T47D (cell line): ENCODE measurements at places on chromosomes 5 and 9.

DNA sequence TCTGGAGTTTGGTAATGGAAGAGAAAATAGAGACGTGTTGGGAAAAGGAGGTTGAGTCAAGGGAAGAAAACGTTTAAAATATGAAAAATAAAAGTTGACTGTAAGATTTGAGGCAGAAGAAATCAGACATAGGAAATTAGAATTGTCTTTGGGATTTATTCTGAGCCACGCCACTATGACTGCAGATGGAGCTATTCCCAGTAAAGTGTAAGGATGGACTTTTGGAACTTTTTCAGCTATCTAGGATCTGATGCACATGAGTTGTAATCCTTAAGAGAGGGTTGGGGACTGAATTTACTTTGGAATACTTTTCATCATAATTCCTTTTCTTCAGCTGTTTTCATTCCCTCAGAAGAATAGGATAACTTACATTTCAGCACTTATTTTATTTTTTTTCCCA is 336.7 kb downstream of the FAM170A start:
- DNase-seq: no peak

DNA sequence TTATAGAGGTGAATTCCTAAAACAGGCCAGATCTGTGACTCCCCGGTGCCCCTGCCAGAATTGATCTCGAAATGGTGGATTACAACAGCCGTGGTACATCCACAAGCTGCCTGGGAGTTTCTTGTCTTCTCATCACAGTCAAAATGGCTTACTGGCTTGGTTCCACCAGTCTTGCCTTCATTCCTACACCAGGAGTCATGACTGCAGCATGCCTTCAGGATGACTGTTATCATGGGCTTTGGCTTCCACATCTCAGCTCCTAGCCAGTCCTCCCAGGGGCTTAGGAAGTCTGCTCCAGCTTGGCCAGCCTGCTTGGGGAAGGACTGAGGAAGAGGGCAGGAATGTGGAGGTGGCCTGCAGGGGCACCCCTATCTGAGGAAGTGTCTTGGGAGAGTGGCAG is 132.9 kb upstream of the NR3C1 start:
- DNase-seq: peak; percentile 28

DNA sequence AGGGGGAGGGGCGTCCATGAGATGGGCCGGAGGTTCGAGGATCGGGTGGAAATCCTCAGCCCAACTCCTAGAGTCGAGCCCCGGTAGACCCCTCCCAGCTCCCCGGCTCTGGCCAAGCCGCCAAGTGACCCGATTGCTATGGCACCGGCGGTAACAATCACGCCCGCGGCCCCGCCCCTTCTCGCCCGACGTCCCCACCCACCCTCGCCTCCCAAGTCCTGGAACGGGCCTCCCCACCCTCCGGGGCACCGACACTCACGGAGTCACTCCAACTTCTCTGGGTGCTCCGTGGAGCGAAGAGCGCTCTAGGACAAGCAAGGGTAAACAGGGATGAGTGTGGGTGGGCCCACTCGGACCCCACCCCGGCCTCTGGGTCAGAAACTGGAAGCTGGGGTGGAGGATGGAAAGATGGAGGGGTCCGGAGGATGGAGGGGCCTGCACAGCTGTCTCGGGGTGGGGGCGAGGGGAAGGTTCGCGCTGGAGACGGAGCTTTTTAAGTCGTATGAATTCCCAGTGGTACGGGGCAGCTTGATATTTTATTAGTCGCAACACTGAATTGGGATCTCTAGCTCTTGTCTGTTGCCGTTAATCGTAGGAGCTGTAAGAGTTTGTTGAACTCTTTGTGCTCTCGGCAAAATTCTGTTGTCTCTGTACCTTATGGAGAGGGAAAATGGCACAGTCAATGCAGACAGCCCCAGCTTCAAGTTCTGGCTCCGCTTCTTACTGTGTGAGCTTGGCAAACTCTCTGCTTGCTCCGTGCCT is at the start of gene SPACA9:
SPACA9 (plus strand) TSS at position 204 of the 762 bp plus-strand sequence. CDS start 5,050 bp downstream, outside the sequence.
- DNase-seq: peak; percentile 71

- DNase-seq: peak; percentile 33
Observed at GRCh38 chr9:115593587-115594091, 475.7 kb upstream of the TNC start.

DNA sequence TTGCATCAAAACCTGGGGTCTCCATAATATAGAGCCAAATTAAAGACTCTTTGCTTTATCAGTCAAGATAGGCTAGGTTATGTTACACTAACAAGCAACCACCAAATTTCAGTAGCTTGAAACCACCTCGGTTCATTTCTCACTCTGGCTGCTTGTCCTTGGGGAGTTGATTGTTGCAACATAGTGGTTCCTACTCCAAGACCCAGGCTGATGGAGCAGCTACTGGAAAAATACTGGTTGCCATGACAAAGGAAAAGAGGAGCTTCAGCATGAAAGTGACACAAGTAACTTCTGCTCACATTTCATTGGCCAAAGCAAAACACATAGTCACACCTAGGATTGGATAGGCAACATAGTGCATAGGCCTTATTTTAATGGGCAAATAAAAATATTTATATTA is 18.5 kb upstream of the RCL1 start:
- DNase-seq: no peak

DNA sequence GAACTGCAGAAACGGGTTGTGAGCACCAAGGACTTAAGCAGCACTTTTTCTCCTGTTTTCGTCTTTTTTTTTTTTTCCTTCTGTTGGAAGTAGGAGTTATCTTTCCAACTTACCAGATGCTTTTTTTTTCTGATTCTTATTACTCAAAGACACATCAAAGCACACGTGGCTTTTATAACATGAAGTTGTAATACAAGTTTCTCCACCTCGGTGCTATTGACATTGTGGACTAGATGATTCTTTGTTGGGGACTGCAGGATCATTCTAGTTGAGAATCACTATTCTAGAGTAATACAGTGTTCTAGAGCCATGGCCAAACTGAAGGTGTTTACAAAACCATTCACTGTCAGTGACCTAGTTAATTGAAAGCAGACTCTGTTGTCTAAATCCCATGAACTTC is 51.5 kb downstream of the MYO10 start:
- peak; percentile 66 for DNase-seq

GRCh38 chr9:5041390-5042115 is 56.5 kb downstream of the JAK2 start:
- no peak for DNase-seq

GRCh38 chr9:135289081-135289491 is 190.5 kb upstream of the PPP1R26 start:
- no peak for DNase-seq

GRCh38 chr9:113955076-113955752 is 79.1 kb downstream of the ZNF618 start:
- no peak for DNase-seq

GRCh38 chr5:41266377-41266776 is 53.0 kb upstream of the C6 start:
- no peak for DNase-seq

DNA sequence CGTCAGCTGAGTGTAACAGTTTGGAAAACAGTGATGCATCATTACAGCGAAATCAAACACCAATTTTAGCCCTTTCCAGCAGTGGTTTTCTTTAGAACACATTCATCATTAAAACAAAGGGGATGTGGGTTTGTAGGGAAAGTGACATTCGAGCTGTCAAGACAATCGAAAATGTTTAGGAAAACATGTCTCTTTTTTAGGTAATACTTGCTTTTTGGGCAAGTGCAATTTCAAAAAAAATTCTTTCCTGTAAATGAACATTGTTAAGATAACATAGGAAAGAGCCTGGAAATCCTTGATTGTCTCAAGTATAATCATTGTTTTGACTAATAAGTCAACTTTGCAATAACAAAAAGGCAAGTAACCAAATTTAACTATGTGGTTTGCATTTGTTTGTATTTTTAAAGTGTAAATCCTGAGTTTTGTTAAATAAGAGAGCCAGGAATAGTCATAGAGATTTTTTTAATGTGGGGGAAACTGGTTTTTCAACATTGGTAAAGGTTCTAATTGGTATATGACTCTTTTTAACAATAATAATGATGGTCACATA is 182.5 kb downstream of the TTLL11 start:
- DNase-seq: no peak

DNA sequence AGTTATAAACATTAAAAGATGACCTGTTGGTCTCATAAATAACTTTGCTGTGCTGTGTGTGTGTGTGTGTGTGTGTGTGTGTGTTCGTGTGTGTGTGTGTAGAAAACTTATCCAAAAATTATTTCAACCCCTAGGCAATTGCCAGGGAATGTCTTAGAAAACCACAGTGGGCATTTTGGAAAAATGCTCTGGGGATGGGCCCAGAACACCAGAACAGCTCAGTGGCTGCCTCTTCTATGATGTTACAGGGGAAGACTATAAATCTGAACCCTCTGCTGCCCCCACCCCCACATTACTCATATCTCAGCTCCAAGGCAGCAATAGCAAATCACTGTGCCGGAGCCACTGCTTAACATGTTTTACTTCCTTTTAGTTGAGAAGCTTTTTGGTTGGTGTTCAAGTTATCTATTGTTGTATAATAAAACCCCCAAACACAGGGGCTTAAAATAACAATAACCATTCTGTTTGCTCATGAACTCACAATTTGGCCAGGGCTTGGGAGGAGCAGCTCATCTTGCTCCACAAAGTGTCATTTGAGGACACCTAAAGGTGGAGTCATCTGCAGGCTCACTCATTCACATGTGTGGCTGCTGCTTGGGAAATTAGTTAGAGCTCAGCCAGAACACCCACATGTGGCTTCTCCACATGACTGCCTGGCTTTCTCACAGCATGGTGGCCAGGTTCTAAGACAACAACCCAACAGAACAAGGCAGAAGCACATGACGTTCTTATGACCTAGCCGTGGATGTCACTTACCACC is 40.4 kb downstream of the ACTBL2 start:
- no peak for DNase-seq

DNA sequence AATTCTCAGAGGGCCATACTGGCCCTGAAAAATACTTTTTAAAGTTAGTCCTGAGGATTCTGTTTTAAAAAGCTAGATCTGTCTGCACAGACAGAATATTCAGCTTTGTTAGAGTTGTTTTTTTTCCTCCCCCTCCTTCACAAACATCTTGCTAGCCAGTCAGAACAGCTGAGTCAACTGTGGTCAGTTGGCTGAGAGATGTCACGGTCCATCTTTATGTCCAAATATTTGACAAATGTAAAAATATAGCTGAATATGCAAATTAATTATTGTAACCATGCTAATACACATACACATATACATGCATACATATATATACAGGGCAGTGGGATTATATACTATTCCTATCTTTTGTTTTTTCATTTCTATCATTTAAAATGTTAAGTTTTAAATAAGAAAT is 33.9 kb downstream of the UNC13B start:
- no peak for DNase-seq

- no peak for DNase-seq
Observed at GRCh38 chr5:177447611-177448243, 1.1 kb downstream of the PRR7 start.

DNA sequence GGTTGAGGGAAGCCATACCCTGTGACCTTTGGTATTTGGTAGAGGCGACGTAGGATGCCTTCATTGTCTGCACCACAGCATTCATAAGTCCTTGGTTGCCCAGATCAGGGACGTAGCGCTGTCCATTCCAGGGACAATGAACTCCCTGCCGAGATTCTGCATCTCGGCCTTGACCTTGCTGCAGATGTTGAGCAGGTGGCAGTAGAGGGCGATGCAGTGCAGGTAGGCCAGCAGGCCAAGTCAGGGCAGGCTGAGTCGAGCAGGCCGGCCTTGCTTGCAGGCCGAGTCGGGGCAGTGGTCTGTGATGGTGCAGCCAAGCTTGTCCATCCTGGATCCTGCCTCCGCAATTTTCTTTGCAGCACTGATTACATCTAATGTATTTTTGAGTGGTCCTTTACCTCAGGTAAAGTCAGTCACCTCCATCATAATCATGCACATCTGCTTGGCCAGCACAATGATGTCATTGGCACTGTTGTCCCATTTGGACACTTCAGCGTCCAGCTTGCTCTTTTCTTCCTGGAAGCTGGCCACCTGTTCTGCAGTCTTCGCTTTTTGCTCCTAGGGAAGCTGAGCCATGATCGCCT is 93.4 kb upstream of the CCDC112 start:
- no peak for DNase-seq

- no peak for DNase-seq
Observed at GRCh38 chr5:36478646-36479317, 127.6 kb upstream of the SLC1A3 start.

- DNase-seq: no peak
Observed at GRCh38 chr5:127705120-127705892, 2.1 kb downstream of the CCDC192 start.

- no peak for DNase-seq
Observed at GRCh38 chr9:75803130-75803529, 87.3 kb upstream of the PCSK5 start.

DNA sequence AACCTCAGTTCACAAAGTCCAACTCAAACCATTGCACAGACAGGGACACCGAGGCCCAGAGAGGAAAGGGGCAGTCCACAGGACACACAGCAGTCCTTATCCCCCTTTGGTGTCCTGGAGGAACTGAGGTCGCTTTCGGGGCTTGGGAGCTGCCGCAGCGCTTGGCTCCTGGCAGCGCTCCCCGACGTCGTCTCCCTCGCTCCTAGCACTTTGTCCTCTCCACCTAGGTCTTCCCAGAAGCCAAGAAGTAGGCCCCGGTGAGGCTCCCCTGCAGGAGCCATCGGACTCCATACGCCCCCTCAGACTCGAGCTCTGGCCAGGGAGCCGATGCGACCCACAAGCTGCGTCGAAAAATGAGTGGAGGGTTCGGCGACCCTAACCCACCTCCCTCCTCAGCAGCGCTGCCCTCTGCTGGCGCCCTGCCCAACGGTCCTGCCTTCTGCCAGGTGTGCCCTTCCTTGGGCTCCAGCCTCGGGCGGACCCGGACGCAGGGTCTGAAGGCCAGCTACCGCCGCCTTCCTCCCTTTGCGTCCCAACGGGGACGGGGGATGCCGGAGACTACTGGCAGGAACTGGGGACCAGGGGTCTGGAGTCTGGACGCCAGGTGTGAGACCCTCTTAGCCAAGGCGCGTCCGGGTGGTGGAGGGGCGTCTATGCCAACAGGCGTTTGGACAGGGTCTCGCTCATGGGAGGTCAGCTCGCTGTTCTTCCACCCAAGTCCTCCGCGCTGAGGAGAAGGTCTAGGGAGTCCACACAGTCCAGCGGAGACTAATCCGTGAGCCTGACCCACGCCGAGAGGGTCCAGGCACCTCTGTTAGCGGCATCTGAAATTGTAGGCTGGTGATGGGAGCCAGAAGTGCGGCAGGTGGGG is 2.1 kb upstream of the PRDM12 start:
- no peak for DNase-seq

GRCh38 chr5:176366232-176366894 is 1.1 kb downstream of the ARL10 start:
- no peak for DNase-seq

GRCh38 chr5:147687118-147687517 is 95.4 kb downstream of the JAKMIP2 start:
- no peak for DNase-seq

GRCh38 chr5:123303802-123304201 is 119.4 kb downstream of the CEP120 start:
- DNase-seq: no peak
